ENCODE measurements at places on chromosomes 1 and 21.

- no peak for DNase-seq
Measured at GRCh38 chr1:176720838-176721237, 257.9 kb downstream of the PAPPA2 start.

DNA sequence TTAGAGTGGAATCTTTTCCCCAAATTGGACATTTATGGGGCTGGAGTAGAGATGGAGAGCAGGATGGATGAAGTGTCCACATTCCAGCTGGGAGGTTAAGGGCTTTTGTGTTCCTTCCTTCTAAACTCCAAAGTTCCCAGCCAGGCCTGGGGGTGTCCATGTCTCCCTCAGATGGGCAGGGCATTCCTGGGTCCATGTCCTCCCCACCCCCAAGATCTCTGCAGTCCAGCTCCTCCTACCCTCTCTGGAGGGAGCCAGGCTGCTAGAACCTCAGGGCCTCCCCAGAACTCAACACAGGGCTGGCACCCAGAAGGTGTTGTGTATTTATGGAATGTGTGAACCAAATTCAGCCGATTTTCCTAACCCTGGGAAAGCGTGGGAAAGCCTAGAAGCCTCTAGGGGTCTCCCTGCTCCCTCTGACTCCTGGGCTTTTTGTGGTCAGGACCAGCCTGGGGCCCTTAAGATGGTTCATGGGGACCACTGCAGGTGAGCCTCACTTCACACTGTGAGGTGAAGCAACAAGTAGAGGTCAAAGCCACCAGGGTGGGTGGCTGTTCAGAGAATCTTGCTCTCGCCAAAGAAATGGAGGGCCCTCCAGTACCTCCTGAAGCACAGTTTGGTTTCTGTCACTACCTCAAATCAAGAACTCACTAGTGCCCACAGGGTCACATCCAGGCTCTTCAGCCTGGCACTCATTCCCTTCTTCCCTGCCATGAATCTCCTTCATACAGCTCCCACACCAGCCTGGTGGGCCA is 54.8 kb downstream of the GLIS1 start:
- no peak for DNase-seq

DNA sequence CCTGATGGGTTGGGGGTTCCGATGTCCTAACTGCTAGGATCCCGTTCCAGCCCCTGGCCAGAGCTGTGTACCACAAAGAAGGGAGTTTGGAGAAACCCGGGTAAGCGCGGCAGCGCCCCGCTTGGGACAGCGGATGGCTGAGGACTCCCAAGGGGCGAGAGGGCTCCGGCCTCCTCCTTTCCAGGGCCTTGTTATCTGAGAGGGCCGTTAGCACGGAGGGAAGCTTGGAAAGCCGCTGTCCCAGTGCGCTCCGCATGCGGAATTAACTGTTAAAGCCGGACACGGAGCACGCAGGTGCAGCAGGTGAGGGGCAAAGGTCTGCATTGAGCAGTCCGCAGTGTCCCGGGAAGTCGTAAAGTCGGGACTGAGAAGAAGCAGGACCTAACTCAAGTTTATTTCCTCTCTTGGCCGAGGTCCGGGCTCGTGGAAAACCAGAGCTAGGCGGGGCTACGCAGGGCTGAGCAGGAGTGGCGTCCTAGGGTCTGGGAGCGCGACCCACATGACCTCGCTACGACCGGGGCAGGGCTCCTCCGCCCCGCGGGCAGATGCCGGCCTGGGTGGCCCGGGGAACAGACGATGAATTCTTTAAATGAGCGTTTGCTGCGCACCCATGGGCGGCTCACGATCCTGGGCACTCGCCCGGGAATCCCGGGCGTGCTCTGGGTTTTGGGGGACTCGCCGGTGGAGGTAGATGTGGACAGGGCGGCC is 4.5 kb downstream of the LHX4 start:
- peak; percentile 20 for DNase-seq

- DNase-seq = no peak
Measured at GRCh38 chr1:11800756-11801433, 4.9 kb downstream of the MTHFR start.

DNA sequence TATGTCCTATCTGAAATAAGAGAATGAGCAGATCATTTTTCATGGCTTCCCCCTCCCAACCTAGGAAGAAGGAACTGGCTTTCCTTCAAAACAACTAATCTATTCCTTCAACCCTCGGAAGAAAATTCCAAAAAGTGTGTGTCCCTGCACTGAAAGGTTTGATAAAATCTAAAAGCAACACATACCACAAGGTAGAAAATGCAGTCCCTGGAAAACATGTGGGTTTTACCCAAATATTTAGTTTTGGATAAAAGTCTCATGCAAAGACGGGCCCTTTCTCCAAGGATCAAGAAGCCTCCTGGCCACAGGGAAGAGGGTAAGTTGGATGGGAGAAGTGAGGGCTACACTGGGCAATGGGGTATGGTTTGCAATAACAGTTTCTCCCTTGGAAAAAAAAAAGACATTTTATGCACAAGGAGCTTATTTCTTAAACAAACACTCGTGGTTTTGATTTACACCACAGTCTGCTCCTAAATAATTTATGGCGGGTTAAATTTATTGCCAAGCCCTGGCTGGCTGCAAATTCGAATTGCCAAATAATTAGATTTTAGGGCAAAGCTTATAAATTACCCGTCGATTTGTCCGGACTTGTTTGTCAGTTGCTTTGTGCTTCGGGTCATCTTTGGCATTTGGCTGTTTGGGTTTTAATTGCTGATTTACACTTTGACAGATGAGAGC is 28.9 kb downstream of the ERI3 start:
- no peak for DNase-seq

DNA sequence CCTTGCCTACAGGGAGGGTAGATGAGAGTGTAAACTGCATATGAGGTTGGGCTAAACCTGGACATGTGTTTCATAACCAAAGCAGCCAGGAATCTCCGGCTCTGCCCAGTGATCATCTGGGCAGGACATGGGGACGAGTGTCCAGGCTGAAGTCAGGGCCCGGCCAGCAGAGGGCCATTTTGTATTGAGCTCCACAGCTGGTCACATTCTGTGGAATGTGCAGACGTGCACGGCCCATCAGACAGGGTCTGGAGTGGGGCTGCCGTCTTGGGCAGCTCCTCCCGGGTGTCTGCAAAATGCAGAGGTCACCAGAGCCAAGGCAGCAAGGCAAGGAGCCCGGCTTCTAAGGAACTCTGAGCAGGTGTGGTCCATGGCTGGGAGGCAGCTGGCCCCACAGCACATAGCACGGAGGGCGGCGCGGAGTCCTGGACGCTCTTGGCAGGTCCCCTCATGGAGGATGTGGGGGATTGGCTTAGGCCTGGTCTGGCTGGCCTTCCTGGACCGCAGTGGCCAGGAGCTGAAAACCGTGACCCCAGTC is 6.2 kb downstream of the LRRC3 start:
- DNase-seq = no peak

Measured in activated CD4-positive, alpha-beta T cell treated with anti-CD3 and anti-CD28 coated beads, Interleukin-2, amount 50 U/mL, for 48 hours (primary cell).